NCI-H1105 treated with DMSO at 0.1 percent for 48 hours (cell line): ENCODE measurements at places on chromosomes 3 and 15.
A peak's percentile ranks its signal among the peaks of the same experiment; 100 is the strongest.

GRCh38 chr3:56355570-56356185 is 112.6 kb downstream of the ERC2 start:
- no peak for DNase-seq

DNA sequence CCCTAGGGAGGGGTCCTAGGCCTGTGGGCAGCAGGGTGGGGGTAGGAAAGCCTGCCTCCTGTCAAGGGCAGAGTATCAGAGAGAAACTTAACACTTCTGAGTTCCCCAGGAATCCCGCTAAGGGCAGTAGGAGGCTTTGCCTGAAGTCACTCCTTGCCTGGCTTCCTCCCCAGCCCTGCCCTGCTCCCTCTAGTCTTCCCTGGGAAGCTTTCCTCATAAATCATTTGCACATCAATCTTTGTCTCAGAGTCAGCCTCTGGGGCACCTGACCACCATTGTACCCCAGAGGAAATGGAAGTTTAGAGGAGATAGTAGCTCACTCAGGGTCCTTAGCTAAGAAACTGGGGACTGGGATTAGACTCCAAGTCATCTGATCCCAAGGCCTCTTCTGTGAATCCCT is 129.4 kb upstream of the TLE3 start:
- DNase-seq = peak; percentile 55

DNA sequence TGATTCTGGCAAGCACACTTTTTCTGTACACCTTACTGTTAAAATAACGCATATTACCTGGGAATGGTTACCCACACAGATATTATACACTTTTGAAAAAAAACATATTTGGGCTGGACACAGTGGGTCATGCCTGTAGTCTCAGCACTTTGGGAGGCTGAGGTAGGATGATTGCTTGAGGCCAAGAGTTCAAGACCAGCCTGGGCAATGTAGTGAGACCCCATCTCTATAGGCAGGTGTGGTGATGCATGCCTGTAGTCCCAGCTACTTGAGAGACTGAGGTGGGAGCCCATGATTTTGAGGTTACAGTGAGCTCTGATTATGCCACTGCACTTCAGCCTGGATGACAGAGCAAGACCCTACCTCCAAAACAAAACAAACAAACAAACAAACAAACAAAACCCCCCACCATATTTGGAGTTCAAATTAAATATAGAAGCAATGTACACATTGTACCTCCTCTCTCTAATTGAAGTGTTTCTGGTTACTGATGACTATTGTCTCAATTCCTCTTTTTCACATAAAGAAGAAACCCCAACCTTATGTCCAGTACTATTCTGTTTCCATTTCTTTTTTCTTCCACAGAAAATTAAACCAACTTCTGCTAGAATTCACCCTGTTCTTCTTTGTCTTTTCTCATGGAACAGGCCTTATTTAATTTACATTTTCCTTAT is 152.6 kb upstream of the UMPS start:
- no peak for DNase-seq

DNA sequence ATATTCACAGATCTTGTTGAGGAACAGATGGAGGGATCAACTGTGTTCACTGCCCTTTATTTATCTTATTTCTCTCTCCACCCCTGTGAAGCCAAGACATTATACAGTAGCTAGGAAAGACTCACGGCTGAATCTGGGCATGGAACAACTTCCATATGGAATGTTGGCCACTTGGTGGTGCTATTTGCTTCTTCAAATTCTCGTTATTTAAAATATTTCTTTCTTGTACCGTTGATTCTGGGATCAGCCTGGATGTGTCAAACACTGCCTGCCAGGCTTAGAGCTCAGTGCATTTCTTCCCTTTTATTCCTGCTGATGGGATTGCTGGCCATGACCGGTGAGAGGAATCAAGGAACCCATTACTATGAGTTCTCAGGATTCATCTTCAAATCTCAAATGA is 17.5 kb upstream of the GASK1A start:
- DNase-seq = peak; percentile 45

DNA sequence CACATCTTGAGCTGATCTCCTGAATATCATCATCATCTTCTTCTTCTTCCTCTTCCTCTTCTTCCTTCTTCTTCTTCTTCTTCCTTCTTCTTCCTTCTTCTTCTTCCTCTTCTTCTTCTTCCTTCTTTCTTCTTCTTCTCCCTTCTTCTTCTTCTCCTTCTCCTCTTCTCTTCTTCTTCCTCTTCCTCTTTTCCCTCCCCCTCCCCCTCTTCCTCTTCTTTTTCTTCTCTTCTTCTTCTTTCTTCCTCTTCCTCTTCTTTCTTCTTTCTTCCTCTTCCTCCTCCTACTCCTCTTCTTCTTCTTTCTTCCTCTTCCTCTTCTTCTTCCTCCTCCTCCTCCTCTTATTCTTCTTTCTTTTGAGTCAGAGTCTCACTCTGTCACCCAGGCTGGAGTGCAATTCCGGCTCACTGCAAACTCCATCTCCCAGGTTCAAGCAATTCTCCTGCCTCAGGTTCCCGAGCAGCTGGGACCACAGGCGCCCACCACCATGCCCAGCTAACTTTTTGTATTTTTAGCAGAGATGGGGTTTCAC is 197.9 kb upstream of the NANOGP8 start:
- DNase-seq = no peak

DNA sequence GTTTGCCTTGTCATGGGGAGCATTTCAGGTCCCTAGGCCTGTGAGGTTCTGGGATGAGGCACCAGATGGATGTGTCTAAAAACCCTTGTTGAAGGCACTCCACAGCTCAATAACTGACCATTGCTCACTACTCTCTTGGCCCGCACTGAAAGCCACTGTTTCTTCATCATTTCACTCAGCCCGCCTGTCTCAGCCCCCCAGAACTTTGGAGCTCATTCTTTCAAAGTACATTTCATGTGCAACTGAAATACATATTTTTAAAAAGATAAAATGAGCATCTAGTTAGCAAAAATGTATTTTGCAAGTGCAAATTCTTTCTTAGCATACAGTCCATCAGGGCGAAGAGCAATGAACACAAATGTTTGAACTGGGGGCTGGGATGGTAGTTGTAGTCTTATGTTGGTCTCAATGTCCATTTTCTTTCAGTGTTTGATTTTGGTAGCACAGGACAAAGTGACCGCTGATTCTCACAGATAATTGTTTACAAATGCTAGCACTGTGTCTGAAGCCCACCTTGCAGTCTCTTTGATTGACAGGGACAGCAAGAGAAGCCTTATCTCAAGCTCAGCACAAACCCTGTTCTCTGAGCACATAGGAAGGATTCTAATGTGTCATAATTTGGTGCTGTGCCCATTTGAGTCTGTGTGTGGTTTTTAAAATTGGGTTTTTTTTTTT is 19.6 kb downstream of the HEMK1 start:
- DNase-seq = no peak

DNA sequence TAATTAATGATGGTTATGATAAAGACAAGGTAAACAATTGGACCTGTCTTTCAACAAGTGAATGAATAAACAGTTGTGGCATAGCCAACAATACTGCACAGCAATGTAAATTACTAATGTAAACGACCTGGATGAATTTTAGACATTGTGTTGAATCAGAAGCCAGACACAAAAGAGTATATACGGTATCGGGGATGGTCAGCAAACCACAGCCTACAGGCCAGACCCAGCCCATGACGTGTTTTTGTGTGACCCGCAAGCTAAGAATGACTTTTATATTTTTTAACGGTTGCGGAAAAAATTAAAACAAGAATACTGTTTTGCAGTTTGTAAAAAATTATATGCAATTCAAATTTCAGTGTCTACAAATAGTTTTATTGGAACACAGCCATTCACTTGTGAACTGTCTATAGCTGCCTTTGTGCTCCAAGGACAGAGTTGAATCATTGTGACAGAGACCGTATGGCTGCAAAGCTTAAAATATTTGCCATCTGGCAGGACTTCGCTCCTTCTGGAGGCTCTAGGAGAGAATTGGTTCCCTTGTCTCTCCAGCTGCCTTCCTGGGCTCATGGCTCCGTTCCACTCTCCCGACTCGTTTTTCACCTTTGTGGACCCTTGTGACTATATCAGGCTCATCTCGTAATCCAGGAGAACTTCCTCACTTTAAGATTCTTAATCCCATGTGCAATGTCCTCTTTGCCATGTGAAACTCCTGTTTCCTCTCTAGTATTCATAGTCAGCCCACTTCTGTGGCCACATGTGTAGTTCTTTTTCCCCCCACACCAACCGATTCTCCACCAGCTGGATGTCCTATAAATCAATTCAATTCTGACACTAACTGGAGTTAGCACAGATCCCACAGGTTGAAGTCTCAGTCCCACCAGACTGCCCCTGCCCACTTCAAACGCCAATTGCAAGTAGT is 72.7 kb downstream of the CMTM8 start:
- peak; percentile 9 for DNase-seq

- no peak for DNase-seq
Measured at GRCh38 chr3:79204351-79204750, 563.4 kb downstream of the ROBO1 start.

- DNase-seq = no peak
Measured at GRCh38 chr15:35087759-35088158, 2.7 kb upstream of the NANOGP8 start.

DNA sequence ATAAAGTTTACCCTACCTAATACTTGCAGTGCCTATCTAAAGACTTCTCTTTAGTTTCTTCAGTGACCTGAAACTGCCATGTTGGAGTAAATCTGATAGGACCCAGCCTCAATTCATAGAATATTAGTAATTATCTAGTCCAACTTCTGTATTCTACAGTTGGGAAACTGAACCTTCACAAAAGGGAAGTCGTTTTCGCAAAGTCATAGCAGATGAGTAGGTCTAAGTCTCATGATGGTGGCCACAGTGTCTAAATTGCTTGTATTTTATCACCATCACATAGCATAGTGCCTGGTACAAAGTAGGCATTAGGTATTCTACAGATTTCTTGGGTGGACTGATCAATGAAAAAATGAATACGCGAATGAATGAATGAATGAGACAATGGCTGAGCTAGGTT is 8.4 kb downstream of the GMNC start:
- no peak for DNase-seq

- DNase-seq = peak; percentile 63
Measured at GRCh38 chr3:53114011-53114400, 16.2 kb downstream of the RFT1 start.

DNA sequence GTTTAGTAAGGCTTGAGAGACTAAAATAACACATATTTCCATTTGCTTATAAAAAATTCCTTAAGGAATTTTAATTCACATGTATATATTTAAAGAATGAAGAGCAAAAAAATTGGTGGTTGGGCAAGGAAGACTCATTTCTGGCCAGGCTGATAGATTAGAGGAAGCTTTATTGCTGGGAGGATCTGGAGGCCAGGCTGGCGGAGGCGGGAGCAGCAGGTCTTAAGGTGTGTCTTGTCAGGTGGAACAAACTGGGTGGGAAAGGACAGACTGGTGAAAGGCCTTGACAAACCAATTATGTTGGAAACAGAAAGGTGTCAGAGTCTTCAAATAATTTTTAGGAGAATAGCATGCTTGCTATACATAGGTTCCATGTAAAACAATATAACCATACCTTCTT is 124.7 kb downstream of the EPHA3 start:
- DNase-seq = no peak

DNA sequence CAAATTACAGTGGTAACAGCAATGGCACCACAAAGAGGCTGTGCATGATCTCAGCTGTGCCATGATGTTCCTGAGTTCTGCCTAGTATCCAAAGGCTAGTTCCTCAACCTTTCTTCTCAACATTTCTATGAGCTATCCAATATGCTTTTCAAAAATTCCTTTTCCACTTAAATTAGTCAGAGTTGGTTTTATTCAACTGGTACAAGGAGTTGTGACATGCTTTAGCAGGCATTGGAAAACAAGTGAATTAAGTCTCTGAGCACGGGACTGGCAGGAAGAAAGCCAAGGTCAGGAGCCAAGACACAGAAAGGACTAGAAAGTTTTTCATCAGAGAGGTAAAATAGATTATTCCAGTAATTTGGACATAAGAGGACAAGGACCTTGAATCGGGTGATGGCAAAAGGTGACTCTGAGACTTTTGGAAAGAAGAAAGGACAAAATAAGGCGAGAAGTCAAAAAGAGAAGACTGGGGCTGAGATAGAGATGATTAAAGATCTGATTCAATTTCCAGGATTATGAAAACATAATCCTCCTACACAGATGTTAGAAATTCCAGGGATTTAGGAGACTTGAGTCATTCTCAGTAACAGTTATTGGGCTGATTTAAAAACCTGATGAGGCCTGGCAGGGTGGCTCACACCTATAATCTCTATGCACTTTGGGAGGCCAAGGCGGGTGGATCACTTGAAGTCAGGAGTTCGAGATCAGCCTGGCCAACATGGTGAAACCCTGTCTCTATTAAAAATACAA is 36.1 kb downstream of the PBRM1 start:
- DNase-seq = no peak

- no peak for DNase-seq
Measured at GRCh38 chr15:79973456-79974195, 2.6 kb upstream of the BCL2A1 start.
